ENCODE measurements at places on chromosomes 1 and 21. TPM values are rescaled to one million over a fixed set of nuclear protein-coding genes. Genes with fewer than 3 reads are reported as not detected.

DNA sequence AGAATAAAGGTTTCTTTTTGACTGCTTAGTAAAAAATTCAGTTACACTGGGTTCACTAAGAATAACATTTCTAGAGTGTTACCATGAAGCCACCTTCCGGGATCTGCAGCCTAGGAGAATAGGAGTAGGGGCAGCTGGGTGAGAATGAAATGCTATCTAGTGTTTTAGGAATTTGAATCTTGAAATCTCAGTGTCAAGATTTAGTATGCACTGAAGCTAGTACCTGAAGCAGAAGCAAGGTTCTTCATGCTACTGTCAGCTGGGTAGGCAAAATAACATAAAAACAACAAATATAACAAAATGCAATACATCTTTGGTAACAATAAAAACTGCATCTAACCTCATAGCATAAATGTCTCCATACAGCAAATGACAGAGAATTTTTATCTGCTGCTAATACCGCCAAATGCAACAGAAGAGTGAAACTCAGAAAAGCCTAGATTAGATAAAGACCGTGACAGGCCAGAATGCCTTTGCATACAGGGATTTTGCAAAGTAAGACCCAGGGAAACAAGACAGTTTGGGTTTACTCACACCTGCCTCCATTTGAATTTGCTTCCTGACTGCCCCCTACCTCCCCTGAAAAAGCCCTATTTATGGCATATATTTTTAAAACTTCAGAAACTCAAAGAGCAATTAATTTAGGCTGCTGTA, 58.2 kb downstream of the GADD45A start:
- no peak for DNase-seq

DNA sequence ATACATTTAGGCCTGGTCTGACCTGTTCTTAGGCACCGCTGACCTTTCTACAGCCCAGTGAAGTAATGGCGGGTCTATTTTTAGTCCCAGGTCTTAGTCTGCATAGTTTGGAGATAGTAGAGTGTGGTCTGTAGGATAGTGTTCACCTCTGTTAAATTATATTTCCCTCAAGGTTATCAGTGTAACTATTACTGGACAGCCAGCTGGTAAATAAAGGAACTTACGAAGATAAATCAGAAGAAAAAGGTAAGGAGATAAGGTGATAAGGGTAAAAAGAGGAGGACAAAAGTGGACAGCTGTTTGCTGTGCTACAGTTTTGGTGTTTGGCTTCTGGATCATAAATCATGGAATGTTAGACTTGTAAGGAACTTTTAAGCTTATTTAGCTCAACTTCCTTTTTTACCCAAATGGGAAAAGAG, 8.7 kb downstream of the XPR1 start:
- DNase-seq = no peak

- DNase-seq = no peak
These were observed 6.4 kb downstream of the CXADR start for GRCh38 chr21:17519208-17519738.

DNA sequence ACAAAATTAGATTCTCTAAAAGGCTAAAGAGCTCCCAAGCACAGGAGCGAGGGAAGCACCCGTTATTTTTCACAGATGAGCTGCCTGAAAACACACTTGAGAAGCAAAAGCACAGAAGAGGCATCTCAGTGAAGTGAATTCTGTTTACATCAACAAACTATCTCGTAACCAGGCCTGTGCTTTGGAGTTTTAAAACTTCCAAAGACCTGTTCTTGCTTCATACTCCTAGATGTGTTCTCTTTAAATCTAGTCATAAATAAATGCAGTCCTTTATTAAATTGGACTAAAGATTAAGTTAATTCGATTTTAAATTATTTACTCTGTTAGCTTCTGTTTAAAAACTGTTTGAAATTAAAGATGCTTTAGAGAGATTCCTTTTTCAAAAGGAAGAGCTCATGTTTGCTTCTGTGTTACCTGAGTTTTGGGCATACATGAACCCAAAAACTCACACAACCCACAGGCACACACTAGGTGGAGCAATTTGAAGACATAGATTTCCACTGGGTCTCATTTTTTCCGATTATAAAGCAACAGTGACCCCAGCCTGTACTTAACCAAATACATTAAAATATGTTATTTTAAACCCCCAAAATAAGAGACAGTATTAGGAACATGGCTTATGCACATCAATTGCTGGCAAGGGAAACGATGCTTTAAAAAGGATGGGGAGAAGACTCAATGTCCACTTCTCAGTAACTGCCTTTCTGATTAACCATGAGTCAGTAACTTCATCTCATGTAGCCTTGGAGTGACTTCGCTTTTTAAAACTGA, 648.2 kb downstream of the SMYD3 start:
- no peak for DNase-seq

- no peak for DNase-seq
These were observed 141.0 kb upstream of the KCTD3 start for GRCh38 chr1:215426101-215426500.

- no peak for DNase-seq
These were observed 881 bp downstream of the USP25 start for GRCh38 chr21:15730484-15731242.

DNA sequence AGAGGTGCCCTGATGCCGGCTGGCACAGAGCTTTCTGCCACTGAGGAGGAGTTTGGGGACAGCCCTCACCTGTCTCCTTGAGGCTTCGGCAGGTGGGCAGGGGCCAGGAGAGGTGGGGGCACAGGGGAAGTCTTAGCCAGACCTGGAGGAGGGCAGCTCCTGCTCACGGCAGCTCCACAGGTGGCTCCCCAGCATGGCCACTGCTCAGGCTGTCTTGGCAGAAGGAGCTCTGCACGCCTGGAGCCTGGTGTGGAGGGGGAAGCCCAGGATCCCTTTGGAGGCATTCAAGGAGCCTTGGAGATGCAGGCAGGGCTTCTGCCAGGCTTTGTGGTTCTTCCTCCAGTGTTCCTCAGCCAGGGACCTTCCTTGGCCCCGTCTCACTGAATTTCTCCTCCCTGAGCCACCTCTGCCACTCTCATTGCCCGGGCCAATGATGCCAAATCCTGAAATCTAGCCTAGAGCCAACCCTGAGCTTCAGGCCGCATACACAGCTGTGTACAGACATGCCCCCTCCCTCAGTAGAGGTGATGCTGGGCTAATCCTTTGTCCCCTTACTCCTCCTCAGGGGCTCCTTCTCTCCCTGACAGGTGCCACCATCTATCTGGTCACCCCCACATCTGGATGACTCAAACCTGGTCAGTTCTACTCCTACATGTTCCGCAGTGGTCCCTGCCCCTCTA, 251.8 kb upstream of the VAMP3 start:
- DNase-seq = no peak

DNA sequence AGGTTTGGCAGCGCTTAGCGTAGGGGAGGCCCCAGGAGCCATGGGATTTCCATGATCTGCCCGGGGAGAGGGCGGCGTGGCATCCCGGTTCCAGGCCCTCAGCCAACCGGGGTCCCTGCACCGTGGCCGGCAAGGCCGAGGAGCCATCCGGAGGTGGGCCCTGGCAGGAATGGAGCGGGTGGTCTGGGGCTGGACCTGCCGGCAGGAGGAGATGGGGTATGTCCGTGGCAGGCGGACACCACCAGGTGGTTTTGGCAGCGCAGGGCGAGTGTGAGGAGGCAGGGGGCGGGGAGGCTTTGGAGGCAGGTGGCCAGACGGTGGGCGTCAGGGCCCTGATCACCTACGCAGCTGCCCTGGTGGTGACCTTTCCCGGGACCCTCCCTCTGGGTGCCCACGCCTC, 10.3 kb downstream of the PRKCZ start:
- DNase-seq = no peak

- no peak for DNase-seq
These were observed 66.6 kb upstream of the RHOU start for GRCh38 chr1:228668553-228669241.

- no peak for DNase-seq
These were observed 113.5 kb downstream of the MAP3K21 start for GRCh38 chr1:233440951-233441401.

DNA sequence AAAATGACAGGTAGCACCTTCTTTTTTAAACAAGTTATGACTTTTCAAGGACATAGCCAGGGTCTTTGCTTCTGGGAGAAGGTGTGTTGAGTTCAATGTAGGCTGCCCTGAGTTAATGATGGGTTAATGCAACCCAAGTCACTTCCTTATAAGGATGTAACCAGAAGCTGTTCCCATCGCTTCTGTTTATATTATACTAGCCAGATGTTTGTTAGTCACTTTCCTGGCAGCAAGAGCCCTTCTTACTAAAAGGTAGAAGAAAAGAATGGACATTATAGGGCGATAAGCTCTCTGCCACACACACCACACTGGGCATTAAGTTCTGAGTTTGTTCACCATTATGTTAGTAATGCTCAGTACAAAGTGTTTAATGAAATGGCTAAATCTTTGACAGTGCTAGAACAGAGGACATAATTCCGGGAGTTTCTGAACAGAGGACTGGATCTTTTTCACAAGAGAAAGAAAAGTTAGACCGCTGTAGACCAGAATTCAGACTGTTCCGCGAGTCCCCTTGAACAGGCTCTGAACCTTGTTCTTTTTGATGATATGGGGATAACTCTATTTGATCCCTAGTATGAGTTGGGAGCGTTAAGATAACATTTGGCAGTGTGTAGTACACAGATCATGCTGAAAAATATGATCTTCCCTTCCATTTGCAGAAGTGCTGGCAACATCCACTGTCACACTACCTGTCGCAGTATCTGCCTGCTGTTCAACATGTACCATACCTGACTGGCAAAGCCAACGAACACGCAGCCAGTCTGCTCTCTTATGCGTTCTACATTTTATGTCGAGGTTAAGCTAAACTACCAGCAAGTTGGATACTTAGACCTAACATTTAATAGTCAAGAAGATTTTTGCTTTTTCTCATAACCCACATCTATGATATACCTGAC, 41.0 kb downstream of the DEGS1 start:
- no peak for DNase-seq

DNA sequence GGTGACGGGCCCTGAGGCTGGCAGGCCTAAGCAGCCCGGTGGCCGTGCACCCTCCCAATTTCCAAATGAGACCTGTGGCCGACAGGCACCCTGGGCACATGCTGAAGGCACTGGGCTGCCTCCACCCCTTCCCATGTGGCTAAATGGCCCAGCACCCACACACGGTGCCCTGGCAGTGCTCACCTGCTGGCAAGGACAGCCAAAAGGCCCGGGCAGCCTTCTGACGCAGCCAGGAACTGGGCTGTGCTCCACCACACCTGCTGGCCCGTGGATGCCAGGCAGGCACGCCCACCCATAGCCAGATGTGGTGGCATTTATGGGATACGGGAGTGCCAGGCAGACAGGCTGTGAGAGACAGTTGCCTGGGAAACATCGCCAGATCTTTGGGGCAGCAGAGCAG, 4.0 kb upstream of the FAAP20 start:
- DNase-seq = no peak

DNA sequence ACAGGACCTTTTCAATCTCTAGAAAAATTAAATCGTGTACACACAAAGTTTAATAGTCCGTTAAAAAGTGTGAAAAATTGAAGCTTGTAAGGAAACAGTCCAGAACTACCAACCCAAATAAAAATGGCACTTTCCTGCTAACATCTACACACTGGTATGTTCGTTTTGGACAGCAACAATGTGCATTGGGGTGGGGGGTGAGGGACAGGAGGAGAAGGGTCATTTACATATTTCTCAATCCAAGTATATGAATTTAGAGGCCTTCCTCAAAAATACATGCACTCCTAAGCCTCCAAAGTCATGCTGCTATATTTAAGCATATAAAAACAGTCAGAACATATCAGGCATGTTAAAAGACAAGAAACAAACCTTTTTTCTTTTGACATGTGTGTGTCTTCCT, 2.5 kb downstream of the PPP1R15B start:
- no peak for DNase-seq

DNA sequence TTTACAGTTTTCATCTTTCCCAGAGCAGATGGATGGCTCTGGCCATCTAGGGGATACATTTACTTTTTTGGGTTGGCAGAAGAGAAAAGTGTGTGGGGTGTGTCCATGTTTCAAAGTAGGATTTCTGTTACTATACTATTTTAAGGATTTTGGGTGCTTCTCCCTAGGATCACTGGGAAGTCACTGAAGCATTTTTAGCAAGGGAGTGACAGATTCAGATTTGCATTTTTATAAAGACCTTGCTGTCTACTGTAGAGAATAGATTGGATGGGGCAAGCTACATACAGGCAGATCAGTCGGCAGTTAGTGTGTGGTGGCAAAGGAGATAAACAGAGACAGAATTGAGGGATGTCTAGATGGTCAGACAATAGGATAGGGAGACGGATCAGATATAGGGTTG, 122.5 kb downstream of the TBX19 start:
- no peak for DNase-seq

GRCh38 chr1:78471890-78472620, 18.7 kb upstream of the PTGFR start:
- no peak for DNase-seq

DNA sequence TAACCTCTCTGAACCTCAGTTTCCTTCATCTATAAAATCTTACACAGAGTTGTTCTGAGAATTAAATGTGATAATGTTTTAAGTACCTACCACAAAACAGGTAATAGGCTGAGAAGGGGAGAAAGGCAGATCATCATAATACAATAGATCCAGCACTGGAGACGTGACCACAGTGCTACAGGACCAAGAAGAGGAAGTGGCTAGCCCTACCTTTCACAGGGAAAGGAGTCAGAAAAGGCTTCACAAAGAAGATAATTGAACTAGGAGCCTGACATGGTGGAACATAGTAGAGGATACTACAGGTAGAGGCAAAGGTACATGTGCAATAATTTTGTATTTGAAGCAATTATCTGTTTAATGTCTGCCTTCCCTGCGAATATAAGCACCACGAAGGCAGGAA, 45.1 kb downstream of the ERI3 start:
- DNase-seq = no peak

DNA sequence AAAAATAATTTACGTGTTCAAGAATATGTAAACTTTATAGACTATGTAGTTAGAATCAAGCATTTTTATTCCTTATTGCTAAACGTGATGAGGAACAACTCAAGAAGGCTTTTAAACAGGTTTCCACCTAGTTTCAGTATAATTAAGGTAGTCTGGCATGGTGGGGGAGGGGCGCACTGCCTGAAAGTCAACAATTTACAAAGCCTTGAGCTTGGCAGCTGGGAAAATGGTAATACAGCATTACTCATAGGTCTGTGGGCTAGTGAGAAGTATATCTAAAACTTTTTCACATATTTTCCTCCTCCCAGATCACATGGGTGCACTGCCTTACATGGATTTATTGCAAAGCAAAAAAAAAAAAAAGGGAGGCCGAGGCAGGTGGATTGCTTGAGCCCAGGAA, 75.2 kb downstream of the EVI5 start:
- no peak for DNase-seq

DNA sequence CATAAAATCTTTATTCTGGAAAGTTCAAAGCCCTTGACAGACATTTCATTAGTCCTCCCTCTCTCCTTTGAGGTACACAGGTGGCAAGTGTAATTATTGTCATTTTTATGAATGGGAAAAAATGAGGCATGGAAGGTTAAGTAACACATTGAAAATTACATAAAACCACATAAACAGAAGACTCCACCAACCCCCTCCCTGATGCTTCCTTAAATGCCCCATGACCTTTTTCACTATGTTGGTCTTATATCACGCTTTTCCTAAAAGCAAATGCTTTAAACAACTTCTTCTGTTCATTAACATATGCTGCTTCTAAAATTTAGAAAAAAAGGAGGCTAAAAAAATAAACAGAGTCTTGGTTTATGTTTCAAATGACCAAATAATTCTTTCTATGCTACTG, 648.4 kb downstream of the PTPRC start:
- no peak for DNase-seq

Gene MAN1C1
- total RNA-seq = 10.6 TPM

Gene PLEKHA6
- 46.5 TPM for total RNA-seq

Gene ZNF593
- 17.9 TPM for total RNA-seq

Gene UBL4B
- not detected for total RNA-seq

Gene FCRL5
- total RNA-seq = 0.08 TPM

Gene DNAI4
- 26.4 TPM for total RNA-seq

Gene FCRLB
- total RNA-seq = 0.28 TPM

Gene CAMSAP2
- total RNA-seq = 38.5 TPM

Measured in right cardiac atrium (tissue), 5 donors.